Hepatocyte (in vitro differentiated cells): ENCODE measurements at places on chromosomes 12 and 14. TPM values are rescaled to one million over a fixed set of nuclear protein-coding genes. Genes with fewer than 3 reads are reported as not detected.
A peak's percentile ranks its signal among the peaks of the same experiment; 100 is the strongest.

TAS2R19 gene
- 0.16 and 1.4 TPM in 2 replicates for polyA plus RNA-seq

- no peak for DNase-seq
Measured at GRCh38 chr14:31536201-31536960, 24.8 kb upstream of the NUBPL start.

GRCh38 chr14:105075379-105076295 is 10.4 kb upstream of the GPR132 start:
- peak; percentile 65 for DNase-seq

KLRC1 gene
- polyA plus RNA-seq: not detected in 2 replicates

PUS7L gene
- polyA plus RNA-seq: 12.7 and 15.0 TPM in 2 replicates

GRCh38 chr12:7190268-7191055 is 976 bp downstream of the PEX5 start:
- peak; percentile 39 for DNase-seq

GRCh38 chr14:103547941-103548462 is 14.5 kb downstream of the BAG5 start:
- no peak for DNase-seq

TMEM121 gene
- polyA plus RNA-seq: 3.0 and 5.8 TPM in 2 replicates

ZBTB42 gene
- polyA plus RNA-seq: 3.6 TPM in 2 replicates

GRCh38 chr14:55545779-55546178 is 34.2 kb upstream of the KTN1 start:
- no peak for DNase-seq

DNA sequence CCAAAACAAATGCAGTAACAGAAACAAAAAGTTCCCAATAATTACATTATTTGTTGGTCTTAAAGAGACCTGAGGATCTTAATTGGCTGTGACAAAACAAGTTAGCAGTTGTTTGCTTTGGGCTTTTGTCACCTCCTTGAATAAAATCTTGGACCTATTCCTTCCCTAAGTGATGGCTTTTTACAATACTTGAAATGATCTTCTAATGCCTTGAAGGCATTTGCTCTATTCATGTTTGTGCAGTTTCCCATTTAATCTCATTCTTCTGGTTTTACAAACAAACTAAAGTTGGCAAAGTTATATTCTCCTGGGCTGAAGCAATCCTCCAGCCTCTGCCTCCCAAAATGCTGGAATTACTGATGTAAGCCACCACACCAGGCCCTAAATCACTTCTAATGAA is 98.8 kb downstream of the OSBPL8 start:
- no peak for DNase-seq
